Activated T-helper 1 cell treated with anti-CD3 and anti-CD28 coated beads, Interleukin-12 subunit alpha, Interleukin-12 subunit beta, Interleukin-2, Interleukin-4 antibody, amounts not matched to agents 30 ng/mL and 10 ng/mL and 1 ng/mL, durations not matched to agents 14 hours and 24 hours and 36 hours (primary cell): ENCODE measurements at places on chromosomes 1 and 21. TPM values are rescaled to one million over a fixed set of nuclear protein-coding genes. Genes with fewer than 3 reads are reported as not detected.

PPFIA4 gene
- 11.5 and 14.9 TPM in 2 replicates for total RNA-seq

PTPN14 gene
- total RNA-seq = 20.6 and 23.1 TPM in 2 replicates

- H3K36me3 ChIP-seq = no peaks in the 10 kb centered on the region
- DNase-seq = no peak
- H3K27ac ChIP-seq = no peak overlapping the region
- peaks cover 8% of the 10 kb centered on the region for H3K27me3 ChIP-seq
- no peak overlapping the region for H3K4me3 ChIP-seq
Measured at GRCh38 chr1:173048621-173049321, 2.0 kb downstream of the TNFSF18 start.

FAM167B gene
- total RNA-seq = 0.57 and 0.61 TPM in 2 replicates

NKAIN1 gene
- total RNA-seq = not detected in 2 replicates

DNA sequence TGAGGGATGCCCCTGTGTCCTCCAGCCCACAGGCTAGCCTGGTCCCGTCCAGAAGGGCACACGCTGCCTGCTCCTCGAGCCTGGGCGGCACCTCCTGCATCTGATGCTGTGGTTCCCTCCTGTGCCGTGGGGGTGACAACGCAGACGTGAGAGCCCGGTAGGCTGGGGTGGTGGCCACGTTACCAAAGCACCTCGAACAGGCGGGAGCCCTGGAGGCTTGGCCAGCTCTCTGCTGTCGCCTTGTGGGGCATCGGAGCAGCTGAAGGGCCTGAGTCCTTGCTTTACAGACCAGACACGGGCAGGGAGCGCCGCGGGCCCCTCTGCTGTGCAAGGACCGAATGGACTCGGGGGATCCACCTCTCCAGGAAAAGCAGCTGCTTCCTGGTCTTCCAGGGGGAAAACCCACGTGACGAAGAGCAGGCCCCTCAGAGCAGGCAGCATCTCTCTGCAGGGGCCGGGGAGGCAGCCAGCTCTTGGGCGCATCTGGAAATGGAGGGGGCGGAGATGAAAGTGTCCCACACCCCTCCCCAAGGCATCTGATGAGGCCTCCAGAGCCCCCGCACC lies 133.3 kb downstream of the NPHP4 start:
- H3K4me1 ChIP-seq = no peaks in the 10 kb centered on the region
- H3K4me3 ChIP-seq = no peak overlapping the region
- DNase-seq = no peak
- no peak overlapping the region for H3K27ac ChIP-seq

- DNase-seq = no peak
- peaks cover 11% of the 10 kb centered on the region for H3K4me1 ChIP-seq
- no peaks in the 10 kb centered on the region for H3K36me3 ChIP-seq
- no peak overlapping the region for H3K4me3 ChIP-seq
- H3K27ac ChIP-seq = peak overlapping the region; percentile 3
Measured at GRCh38 chr1:210347112-210347511, 18.4 kb downstream of the HHAT start.

DNA sequence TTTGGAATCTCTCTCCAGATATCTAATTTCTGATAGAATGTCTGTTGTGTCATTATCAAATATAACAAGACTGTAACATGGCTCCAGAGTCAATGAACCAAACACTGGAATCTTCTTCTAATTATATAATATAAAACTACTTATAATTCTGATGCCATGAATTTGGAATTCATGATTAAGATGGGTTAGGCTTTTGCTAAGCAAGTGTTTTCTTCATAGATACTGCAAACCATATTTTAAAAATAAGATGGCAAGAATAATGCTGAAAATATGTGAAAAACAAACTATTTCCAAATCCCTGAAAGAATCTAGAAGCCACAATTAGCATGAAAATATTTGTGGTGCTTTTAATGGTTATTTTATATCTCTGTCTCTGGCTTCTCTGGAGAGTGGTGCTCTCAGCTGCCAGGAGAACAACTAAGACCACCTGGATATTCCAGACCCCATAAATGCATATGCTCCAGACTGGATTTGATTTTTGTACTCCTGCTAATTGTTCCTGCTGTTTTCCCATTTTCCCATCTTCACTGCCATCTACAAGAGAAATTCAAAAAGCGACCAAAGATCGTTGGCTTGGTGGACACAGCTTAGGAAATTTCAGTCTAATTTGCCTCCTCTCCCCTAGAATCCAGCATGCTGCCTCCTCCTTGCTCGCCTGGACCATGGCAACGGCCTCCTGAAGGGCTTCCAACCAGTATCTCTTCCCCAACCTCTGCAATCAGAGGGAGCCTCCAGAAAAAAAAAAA lies 418.9 kb downstream of the SETD4 start:
- H3K4me1 ChIP-seq = no peaks in the 10 kb centered on the region
- DNase-seq = no peak
- H3K27ac ChIP-seq = no peak overlapping the region
- H3K36me3 ChIP-seq = no peaks in the 10 kb centered on the region
- H3K27me3 ChIP-seq = peaks cover 7% of the 10 kb centered on the region

DNA sequence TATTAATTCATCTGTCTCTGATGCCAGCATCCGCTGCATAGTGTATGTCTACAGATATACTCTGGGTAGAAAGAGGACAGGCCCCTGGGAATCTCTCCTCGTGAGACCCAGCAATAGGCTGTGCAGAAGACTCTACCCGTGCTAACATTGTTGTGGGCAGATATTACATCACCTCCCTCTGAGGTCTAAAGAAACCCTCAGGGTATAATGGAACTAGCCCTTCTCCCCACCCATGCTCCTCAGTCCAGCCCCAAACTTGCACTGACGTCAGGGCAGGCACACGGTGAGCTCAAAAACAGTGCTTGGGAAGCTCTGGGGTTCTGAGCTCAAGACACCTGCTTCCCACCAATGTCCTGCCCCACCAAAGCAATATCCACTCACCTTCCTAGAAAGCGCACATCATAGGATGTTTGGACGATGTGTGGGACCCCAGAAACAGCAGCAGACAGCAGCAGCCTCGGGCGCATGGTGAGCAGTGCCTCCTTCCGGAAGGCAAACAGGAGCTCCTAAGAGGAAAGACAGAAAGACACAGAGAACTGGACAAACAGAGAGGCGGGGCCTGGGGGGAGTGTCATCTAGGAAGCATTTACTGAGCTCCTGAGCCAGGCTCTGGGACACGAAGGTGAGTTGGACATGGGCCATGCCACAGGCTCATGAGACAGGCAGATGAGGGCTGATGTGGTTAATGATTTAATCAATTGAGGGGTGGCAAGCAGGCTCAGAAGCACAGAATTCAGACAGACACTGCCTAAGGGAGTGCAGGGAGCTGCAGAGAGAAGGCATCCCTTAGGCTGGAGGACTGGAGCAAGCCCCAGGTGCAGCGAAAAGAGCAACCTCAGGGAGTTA lies 4.8 kb downstream of the OVGP1 start:
- no peak overlapping the region for H3K27ac ChIP-seq
- H3K4me3 ChIP-seq = no peak overlapping the region
- no peaks in the 10 kb centered on the region for H3K36me3 ChIP-seq
- peaks cover 15% of the 10 kb centered on the region for H3K27me3 ChIP-seq

GRCh38 chr1:178192686-178193085 lies 98.8 kb downstream of the RASAL2 start:
- no peak overlapping the region for H3K4me3 ChIP-seq
- no peak overlapping the region for H3K27ac ChIP-seq
- no peaks in the 10 kb centered on the region for H3K36me3 ChIP-seq
- H3K27me3 ChIP-seq = no peaks in the 10 kb centered on the region
- no peaks in the 10 kb centered on the region for H3K4me1 ChIP-seq
- DNase-seq = no peak

ITLN1 gene
- total RNA-seq = not detected in 2 replicates

DNA sequence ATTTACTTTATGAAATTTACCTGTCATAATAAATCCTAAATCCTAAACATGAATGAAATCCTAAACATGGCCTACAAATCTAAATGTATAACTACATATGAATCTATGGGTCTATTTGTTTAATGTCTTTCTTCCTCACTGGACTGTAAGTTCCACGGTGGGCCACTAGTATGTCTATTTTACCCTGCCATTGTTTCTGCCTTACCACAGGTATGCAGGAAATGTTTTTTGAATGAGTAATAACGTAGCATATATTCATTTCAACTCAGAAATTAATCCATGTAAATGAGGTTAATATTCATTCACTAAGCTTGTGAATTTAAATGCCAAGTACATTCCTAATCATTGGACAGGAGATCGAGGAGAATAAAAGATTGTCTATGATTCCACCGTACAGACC lies 35.3 kb downstream of the B3GALNT2 start:
- no peak for DNase-seq
- no peak overlapping the region for H3K4me3 ChIP-seq
- no peak overlapping the region for H3K27ac ChIP-seq
- no peaks in the 10 kb centered on the region for H3K27me3 ChIP-seq
- H3K4me1 ChIP-seq = no peaks in the 10 kb centered on the region

GRCh38 chr1:42938645-42939615 lies 19.7 kb downstream of the SLC2A1 start:
- peak overlapping the region; percentile 86 for H3K27ac ChIP-seq
- peaks cover 71% of the 10 kb centered on the region for H3K36me3 ChIP-seq
- H3K27me3 ChIP-seq = no peaks in the 10 kb centered on the region
- H3K4me3 ChIP-seq = peak overlapping the region; percentile 70

DNA sequence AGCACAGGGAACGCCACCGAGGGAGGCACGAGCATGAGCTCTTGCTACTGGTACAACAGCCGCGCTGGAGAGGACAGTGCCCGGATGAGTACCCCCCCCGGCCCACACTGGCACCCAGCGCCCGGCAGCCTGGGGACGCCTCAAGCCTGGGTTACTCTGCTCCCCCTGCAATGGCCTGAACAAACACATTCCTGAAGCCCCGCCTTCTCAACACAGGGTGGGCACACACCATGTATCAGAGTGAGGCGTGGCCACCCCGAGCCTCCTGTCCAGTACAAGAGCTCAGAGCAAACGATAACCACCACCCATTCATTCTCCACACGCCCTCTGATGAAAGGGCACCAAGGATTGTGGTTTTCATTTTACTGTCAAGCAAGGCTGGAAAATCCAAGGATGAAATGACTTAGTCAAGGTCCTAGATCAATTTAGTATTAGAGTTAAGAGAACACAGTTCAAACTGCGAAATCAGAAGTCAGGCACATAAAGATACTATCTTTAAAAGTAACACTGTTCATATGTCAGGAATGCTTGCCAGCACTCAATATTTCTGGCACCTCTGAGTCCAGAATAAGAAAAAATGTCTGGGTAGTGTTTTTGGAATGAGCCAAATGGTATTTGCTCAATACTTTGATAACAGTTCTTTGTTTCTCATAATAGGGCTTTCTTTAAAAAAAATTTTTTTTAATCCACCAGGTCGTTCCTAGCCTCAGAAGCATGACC lies 22.0 kb downstream of the UBE2G2 start:
- H3K27me3 ChIP-seq = no peaks in the 10 kb centered on the region
- H3K4me3 ChIP-seq = no peak overlapping the region
- H3K36me3 ChIP-seq = peaks cover 33% of the 10 kb centered on the region

CHRNB2 gene
- not detected in 2 replicates for total RNA-seq

DNA sequence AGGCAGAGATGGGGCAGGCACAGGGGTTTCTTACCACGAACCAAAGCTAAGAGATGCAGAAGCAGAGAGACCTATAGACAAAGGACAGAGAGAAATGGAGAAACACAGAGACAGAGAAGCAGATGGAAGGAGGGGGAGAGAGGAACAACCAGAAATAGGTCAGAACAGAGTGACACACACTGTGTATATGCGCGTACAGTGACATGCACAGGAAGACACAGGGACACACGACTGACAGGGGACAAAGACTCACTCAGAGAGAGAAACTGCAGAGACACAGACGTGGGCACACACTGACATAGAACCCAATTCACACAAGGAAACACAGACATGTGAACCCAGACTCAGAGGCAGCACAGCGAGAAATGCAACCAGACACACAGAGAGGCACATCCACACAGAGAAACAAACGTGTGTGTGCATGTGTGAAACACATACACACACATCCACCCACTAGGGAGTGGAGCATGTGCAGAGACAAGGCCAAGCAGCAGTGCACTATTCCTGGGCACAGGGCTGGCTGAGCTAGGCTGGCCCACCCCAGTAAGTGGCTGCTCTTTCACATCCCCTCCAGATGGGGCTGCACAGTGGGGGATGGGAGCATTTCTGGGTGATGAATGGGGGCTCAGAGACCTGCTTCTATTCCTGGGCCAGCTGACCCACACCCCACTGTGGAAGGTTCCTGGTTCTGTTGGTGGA lies 123.4 kb upstream of the CSF3R start:
- H3K27ac ChIP-seq = no peak overlapping the region
- no peak overlapping the region for H3K4me3 ChIP-seq
- peaks cover 6% of the 10 kb centered on the region for H3K27me3 ChIP-seq
- DNase-seq = no peak
- no peaks in the 10 kb centered on the region for H3K4me1 ChIP-seq
- no peaks in the 10 kb centered on the region for H3K36me3 ChIP-seq

CAMSAP2 gene
- total RNA-seq = 0.83 and 1.3 TPM in 2 replicates

KRTAP24-1 gene
- not detected in 2 replicates for total RNA-seq

DNA sequence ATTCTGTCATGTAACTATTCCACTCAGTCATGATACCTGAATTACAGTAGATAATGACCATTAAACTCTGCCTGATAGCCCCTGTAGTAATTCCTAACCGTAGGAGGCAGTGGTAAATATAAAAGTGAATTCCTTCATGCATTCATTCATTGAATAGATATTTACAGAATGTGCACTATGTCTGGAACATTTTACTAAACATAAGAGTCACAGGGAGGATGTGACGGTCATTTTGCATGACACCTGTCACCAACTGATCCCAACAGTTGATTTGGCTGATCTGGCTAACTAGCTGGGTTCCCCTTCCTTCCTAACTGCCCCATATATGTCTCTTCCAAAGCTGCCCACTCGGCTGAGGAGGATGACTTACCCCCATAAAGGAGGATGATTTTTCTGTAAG lies 2.2 kb upstream of the RNPC3 start:
- peaks cover 6% of the 10 kb centered on the region for H3K27me3 ChIP-seq
- no peak overlapping the region for H3K27ac ChIP-seq
- H3K36me3 ChIP-seq = peaks cover 5% of the 10 kb centered on the region
